NCI-H187 treated with DMSO at 0.1 percent for 48 hours (cell line): ENCODE measurements at places on chromosomes 1 and 21.

- DNase-seq = no peak
These were observed 647.1 kb downstream of the PTPRU start for GRCh38 chr1:29883411-29883832.

DNA sequence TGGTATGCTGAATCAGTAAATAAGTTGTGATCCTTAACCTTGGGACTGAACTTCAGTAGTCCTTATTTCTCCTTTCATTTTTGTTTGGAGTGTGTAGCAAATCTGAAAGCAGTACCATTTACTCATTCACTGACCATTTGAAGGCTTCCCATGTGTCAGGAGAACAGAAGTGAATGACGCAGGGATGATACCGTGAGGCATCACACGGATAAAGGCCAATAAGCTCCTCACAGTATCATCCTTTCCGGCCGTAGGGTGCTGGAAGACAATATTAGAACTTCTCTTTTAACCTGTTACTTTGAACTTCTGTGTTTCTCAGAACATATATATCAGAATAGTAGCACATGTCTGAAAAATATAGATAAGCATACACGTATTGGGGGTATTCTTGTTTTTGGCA, 21.3 kb downstream of the BACH1 start:
- DNase-seq = no peak

- no peak for DNase-seq
These were observed 459.9 kb downstream of the ADGRL2 start for GRCh38 chr1:82260666-82261065.

DNA sequence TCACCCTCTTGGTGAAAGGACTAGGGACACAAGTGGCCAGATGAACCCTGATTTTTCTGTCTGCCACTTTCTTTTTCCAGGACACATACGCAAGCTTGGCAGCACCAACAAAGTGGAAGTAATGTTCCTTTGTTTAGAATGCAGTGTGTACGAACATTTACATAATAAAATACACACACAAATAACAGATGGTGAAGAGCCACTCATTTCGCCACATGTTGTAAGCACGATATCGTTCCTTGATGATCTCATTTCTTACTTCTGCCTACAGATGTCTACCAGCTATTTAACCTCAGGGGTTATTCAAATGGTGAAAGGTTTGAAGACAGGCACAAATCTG, 670.2 kb upstream of the CXADR start:
- DNase-seq = no peak

DNA sequence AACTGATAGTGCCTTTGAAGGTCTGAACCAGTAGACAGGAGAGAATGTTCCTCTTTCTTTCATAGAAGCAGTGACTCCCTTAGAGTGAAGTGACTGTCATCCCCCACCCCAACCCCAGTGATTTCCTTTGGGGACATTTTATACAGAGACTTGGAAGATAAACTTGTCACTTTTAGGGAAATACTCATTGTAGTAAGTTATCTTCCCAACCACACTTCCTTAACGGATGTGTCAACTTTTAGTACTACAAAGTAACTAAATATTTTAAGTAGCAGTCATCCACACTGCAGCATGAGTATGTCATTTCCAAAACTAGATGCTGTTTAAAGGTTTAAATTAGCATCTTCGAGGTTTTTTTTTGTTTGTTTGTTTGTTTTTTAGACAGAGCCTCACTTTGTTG, 13.7 kb downstream of the LRRC8B start:
- no peak for DNase-seq

GRCh38 chr1:172960454-172961208, 90.1 kb downstream of the TNFSF18 start:
- no peak for DNase-seq

GRCh38 chr1:56992318-56993125, 26.7 kb upstream of the C8B start:
- DNase-seq = no peak

DNA sequence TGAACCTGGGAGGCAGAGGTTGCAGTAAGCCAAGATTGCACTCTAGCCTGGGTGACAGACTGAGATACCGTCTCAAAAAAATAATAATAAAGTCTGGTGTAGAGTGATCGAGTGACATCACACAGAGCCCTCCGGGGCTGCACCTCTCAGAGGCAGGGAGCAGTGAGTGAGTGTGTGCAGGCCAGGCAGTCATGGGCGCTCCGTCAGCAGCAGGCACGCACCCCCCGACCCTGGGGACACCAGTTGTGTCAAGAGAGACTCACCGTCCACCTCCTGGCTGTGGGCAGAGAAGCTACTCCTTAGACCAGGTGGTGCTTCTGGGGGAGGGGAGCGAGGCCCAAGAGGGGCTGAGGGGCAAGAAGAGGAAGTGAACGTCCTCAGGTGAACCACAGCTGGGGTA, 91.8 kb downstream of the SIK1 start:
- no peak for DNase-seq

GRCh38 chr1:42533101-42533863, 70.2 kb downstream of the CCDC30 start:
- no peak for DNase-seq

- DNase-seq = no peak
These were observed 19.5 kb downstream of the ST7L start for GRCh38 chr1:112599477-112599876.

GRCh38 chr1:62712336-62713243, 24.4 kb upstream of the DOCK7 start:
- no peak for DNase-seq

DNA sequence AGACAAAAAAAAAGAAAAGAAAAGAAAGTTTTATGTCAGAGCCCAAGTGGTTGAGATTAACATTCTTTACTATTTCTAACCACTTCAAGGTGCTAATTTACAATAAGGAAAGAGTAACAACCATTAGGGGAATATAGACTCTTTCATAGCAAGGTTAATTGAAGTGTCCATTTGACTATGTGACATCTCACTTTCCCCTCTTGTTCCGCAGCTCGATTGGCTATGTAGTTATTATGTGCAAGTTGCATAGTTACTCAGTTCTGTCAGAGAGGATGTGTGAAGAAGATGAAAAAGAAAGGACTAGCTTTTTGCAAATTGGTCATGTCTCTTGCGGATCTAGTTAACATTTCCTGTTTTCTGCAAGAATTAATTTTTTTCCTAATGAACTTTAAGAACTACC, 273.7 kb downstream of the RGS7 start:
- no peak for DNase-seq

DNA sequence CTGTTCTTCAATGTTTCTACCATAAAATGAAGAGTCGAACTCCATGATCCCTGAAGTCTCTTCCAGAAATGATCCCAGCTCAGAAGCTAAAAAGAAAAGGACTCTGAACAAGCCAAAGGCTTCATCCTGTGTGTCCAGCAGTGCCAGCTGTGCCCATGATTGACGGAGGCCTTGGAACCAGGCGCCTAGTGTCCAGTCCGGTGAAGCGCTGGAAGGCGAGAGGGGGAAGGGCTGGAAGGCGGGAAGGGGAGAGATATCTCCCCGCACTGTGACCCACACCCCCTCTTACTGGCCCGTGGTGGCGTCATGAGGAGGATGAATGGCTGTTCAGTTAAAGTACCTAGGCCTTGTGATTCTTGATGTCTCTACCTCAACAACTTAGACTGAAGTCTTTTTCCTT, 10.4 kb upstream of the PLEKHA6 start:
- DNase-seq = no peak

DNA sequence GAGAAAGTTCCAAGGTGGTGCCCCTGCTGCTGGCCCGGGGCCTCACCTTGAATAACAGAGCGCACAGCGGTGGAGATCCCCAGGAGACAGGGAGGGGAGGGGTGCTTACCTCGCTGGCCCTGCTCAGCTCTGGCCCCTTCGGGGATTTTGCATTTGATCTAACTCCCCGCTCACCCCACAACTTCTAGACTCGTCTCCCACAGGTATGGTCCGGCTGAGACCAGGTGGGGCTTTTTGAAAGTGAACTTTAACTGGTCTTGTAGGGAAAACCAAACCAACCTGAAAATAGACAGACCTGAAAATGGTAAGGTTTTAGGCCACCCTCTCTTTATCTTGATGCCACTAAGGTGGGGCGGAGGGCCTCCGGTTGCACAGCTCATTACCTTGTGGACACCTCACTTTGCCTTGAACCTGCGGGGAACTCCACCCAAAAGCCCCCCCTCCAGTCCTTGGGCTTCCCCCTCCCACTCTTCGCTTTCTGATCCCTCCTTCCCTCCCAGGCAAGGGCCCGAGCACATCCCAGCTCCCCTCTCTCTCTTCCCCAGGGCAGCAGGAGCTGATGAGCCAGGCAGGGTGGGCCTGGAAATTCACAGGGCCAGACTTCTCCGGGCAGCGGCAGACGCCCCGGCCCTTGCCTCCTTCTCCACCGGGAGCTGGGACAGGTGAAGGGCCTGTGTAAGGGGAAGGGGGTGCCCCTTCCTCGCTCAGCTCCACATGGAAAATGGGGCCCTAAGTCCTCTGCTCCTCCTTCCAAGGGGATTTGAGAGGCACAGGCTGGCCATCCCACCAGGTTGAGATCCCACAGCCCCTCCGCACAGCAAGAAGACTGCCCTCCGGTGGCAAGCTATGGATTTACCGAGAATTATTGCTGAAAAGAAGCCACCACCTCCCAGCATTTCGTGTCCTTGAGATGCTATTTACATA, 16.1 kb downstream of the TNFRSF8 start:
- no peak for DNase-seq

- DNase-seq = no peak
These were observed 453 bp downstream of the CDKN2C start for GRCh38 chr1:50970509-50970887.

DNA sequence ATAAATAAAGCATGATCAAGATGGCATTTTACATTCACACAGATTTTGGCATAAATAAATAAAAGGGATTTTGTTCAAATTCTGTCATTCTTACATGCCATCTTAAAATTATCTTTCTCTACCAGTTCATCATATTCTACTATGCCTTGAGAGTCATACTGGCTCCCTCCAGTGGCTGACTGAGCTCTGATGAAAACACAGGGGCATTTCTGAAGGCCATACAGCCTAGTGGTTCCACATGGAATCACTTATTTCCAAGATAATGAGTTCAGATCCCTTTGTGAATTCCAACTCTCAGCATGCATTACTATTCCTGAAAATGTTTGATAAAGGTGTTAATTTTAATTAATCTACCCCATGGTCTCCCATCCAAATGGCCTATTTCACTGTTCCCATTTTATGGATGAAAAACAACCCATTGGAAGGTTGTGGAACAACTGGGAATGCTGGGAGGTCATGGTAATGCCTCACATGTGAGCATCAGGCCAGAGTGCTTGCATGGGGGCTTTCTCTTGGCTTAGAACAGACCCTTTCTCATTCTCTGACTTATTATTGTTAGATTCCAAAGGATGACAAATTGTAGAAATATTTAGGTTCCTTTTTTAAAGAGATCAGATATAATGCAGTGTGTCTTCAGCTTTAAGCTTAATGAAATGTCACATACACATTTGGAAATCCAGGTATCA, 622.4 kb upstream of the PKN2 start:
- DNase-seq = no peak

GRCh38 chr21:45533361-45533845, 8.8 kb downstream of the SLC19A1 start:
- no peak for DNase-seq

GRCh38 chr1:231690059-231690458, 63.5 kb downstream of the DISC1 start:
- DNase-seq = no peak

- no peak for DNase-seq
These were observed 8.7 kb downstream of the RNF223 start for GRCh38 chr1:1065265-1065939.
